ENCODE measurements at places on chromosomes 1 and 21. TPM values are rescaled to one million over a fixed set of nuclear protein-coding genes. Genes with fewer than 3 reads are reported as not detected.

The CR1L gene
- not detected for total RNA-seq

The SPATA46 gene
- total RNA-seq, result not detected

DNA sequence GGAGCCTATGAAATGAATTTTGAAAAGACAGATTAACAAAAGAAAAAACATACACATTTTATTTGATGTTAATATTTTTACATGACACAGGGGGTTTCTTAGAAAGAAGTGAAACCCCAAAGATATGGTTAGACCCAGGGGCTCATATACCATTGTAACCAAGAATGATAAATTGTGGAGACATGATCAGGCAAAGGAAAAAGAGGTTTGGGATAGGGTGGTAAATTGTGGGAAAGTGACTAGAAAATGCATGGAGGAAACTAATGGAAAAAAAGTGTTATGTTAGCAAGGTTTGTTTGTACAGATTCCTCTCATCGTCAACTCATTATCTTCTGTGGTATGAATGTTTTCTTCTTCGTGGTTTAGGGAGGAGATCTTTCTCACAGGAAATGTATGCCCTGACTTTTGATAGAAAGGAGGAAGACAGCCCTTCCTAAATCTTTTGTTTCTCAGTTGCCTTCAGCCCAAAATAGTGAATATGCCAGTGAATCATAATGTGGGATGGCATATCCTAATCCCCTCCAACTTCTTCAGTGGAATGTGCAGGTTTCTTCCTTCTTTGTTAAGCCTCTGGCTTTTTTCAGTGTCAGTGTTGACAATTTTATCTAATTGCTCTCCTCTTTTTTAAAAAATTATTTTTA, 140.4 kb upstream of the UBE2U start:
- H3K27me3 ChIP-seq, result no peaks in the 10 kb centered on the region
- DNase-seq, result no peak

GRCh38 chr1:89939059-89939570, 55.8 kb upstream of the ZNF326 start:
- peaks cover 43% of the 10 kb centered on the region for H3K4me1 ChIP-seq
- H3K36me3 ChIP-seq, result no peaks in the 10 kb centered on the region
- DNase-seq, result peak; percentile 61
- H3K4me3 ChIP-seq, result no peak overlapping the region
- peak overlapping the region; percentile 55 for H3K27ac ChIP-seq

GRCh38 chr1:56466538-56466937, 112.8 kb downstream of the PLPP3 start:
- no peak overlapping the region for H3K4me3 ChIP-seq
- no peak overlapping the region for H3K27ac ChIP-seq
- peaks cover 4% of the 10 kb centered on the region for H3K4me1 ChIP-seq
- H3K27me3 ChIP-seq, result no peaks in the 10 kb centered on the region
- no peaks in the 10 kb centered on the region for H3K36me3 ChIP-seq
- no peak for DNase-seq

DNA sequence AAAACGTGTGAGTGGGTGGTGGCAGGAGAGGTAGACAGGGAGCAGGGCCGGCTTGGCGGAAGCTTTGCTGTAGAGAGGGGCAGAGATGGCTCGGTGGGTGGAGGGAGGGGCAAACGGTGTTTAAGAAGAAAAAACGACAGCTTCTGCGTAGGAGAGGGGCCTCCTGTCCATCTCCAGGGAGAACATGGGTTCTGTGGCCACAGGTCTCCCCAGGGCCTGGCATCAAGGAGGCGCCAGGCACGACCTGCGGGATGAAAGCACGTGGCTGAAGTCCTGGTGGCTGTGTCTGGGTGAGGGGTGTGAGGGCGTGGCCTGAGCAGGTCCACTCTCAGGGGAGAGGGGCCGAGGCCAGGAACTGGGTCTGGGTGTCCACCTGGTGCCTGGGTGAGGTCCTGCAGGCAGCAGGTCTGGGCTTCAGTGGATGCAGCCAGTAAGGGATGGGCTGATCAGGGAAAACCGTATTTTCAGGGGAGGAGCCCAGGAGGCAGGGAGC, 940 bp upstream of the PRKCZ start:
- H3K4me3 ChIP-seq, result peak overlapping the region; percentile 97
- no peak overlapping the region for H3K27ac ChIP-seq
- peaks cover 57% of the 10 kb centered on the region for H3K27me3 ChIP-seq
- H3K4me1 ChIP-seq, result peaks cover 21% of the 10 kb centered on the region

DNA sequence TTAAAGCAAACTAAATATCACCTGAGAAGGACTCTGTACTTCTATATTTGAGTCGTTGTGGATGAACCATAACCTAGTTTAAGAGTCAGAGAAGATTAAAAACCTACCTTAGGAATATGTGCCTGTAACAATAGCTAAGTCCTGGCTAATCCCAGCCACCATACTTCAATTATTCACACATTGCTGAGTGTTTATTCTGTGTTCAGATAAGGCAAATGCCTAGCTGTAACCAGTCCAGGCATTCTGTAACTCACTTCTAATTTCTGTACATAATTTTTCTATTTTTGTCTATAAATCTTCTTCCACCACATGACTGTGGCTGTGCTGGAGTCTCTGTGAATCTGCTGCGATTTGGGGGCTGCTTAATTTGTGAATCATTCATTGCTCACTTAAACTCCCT, 441.9 kb upstream of the ADAMTS5 start:
- H3K4me3 ChIP-seq, result no peak overlapping the region
- H3K36me3 ChIP-seq, result no peaks in the 10 kb centered on the region
- no peak overlapping the region for H3K27ac ChIP-seq
- peaks cover 10% of the 10 kb centered on the region for H3K4me1 ChIP-seq
- no peak for DNase-seq
